Liver (tissue), 10 donors: ENCODE measurements at places on chromosomes 5 and 9. TPM values are rescaled to one million over a fixed set of nuclear protein-coding genes. Genes with fewer than 3 reads are reported as not detected.

DNA sequence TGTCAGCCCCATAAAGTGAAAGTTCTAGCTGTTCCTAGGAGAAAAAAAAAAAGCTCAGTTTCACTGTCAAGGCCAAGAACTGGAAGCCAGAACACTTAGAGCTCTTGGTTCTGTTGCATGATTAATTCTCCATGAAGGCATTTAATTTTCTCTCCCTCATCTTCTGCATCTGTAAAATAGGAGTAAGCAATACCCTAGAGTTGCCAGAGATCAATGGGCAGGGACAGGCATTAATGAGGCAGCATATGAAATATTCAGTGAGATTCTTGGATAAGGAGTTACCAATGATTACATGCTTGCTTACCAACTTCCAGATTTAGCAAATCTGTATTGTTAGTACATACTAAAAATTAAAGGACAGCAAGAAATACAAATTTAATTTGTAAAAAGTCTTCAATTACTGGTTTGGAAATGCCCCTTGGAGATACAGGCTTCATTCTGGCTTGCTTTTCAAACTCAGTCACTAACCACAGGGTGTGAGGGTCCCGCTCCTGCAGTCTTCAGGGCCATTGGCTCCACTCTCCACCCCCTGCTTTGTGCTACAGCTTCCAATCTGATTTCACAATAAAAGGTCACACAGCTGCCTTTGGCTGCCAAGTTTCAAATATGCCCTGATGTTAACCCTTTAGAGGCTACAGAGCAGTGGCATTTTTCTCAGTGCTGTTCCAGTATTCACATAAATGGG lies 624.6 kb downstream of the BNC2 start:
- DNase-seq: no peak
- no peak overlapping the region for H3K27ac ChIP-seq
- no peaks in the 10 kb centered on the region for H3K4me1 ChIP-seq

DNA sequence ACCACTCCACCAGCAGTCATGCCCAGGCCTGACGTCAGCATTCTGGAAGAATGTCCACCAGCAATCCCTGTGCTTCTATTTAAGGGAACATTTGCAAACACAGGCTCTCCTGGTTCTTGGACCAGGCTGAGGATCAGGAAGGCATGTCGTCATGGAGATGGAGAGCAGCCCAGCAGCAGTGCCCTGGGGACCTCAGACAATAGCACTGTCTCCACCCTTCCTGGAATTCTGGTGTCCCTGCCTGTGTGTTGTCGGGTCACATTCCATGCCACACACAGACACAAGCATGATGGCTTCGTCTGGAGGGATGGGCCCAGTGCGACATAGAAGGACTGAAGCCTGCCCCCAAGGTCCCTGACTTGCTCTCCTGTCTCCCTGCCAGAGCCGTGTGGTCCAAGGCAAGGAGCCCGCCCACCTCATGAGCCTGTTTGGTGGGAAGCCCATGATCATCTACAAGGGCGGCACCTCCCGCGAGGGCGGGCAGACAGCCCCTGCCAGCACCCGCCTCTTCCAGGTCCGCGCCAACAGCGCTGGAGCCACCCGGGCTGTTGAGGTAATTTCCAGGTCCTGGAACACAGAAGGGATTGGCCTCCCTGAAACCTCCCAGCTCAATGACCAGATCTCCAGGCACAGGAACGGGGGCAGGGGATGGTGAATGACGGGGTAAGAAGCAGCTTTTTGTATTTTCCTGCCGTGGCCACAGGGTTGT lies 43.8 kb downstream of the STOM start:
- peaks cover 5% of the 10 kb centered on the region for H3K36me3 ChIP-seq
- peaks cover 8% of the 10 kb centered on the region for H3K4me1 ChIP-seq
- DNase-seq: no peak

DNA sequence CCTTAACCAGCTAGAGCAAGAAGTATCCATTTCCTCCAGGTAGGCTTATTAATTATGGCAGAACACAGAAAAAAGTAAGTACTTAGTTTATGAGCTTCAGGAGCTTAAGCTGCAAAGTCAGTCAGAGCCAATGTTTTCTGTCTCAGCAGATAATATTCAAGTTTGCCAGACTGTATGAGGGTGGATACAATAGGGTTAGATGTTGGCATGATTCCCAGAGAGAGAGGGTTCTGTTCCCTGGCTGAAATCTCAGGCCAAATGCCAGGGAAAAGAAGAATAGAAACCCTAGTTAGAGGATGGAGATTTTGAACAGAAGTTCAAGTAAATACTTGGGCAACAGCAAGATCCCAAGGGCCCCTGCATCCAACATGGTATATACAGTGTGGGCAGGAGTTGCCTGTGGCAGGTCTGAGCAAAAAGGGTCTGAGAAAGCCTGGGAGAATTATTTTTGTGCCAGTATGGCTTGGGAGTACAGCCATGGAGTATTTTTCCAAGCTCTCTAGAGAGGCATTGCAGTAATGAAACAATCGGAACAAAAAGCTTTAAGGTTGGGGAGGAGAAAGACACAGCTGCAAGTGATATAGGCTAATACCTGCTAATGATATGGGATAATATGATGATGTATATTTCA lies 31.0 kb upstream of the ISOC1 start:
- H3K4me1 ChIP-seq: no peaks in the 10 kb centered on the region
- no peaks in the 10 kb centered on the region for H3K27me3 ChIP-seq
- no peak for DNase-seq
- no peak overlapping the region for H3K27ac ChIP-seq

DNA sequence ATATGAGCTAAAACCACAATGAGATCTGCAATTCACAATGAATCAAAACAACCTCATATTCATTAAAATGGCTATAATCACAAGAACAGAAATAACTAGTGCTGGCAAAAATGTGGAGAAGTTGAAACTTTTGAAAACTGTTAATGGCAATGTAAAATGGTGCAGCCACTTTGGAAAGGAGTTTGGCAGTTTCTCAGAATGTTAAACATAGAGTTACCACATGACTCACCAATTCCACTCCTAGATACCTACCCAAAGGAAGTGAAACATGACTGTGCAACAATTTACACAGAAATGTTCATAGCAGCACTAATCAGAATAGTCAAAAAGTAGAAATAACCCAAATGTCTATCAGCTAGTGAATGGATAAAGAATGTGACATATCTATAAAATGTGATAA lies 862.2 kb downstream of the DTWD2 start:
- H3K36me3 ChIP-seq: no peaks in the 10 kb centered on the region
- DNase-seq: no peak
- H3K27me3 ChIP-seq: no peaks in the 10 kb centered on the region
- H3K4me3 ChIP-seq: no peak overlapping the region
- H3K4me1 ChIP-seq: no peaks in the 10 kb centered on the region

DNA sequence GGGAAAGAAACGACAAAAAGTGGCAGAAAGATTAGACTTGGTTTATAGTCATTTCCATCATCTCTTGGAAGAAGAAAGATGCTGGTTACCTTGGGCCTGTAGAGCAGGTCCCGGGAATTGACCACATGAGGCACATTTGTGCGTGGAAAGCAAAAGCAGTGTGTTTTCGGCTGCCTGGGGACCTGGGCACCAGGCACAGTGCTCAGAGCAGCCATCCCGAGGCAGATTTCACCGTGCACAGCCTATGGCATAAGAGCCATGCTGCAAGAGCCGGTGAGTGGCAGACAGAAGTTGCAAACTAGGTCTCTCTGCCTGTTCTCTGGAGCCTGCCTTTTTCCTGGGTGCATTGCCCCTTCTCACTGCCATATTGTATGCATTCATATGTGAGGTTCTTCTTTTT lies 77.0 kb downstream of the ICE1 start:
- peaks cover 4% of the 10 kb centered on the region for H3K4me1 ChIP-seq
- H3K36me3 ChIP-seq: no peaks in the 10 kb centered on the region

The ALDOB gene
- 1,744 TPM for total RNA-seq

The IL7R gene
- total RNA-seq: 1.5 TPM

The NR4A3 gene
- total RNA-seq: 0.08 TPM
